HCT116 (cell line): ENCODE measurements at places on chromosomes 5 and 9. TPM values are rescaled to one million over a fixed set of nuclear protein-coding genes. Genes with fewer than 3 reads are reported as not detected.

DNA sequence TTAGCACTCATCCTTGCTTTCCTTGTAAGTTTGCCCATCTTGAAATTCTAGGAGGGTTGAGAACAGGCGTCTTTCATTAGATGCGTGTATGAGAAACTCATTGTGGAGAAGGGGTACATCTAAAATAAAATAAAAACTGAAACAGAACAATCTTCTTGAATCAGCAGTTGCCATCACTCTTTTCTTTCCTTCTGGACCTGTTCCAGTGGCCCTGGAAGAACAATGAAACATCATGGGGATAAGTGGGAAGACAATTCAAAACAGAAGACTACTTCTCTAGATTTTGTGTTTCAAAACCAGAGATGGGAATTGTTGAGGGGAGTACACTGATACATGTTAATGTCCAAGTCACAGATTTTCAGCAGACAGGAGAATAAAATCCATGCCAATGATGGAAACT is 59.9 kb downstream of the SLC1A3 start:
- DNase-seq: no peak

DNA sequence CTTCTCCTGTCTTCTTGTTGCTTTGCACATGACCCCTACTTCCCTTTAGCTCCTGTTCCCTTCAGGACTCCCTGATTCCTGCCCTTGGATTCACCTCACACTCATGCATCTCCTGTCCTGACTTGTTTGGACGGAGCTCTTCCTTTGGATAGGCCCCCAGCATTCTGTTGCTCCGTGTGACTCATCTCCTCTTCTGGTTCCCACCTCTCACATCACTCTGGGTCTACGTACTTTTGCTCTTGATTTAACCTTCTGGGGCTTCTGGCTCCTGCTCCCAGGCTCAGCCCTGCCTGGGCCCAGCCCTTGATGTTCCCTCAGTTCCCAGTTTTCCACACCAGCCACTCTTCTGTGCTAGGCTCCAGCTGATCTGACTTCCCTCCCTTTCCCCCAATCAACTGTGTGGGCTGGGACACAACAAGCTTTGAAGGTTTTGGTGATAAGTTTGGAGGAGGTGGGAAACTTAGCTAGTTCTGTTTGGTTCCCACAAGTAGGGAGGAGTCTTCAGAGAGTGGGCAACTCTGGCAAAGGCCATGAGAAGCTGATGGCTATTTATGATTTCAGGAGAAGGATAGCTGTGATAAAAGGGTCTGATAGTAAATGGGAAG is 331.5 kb downstream of the ARHGEF28 start:
- DNase-seq: no peak

- no peak for DNase-seq
Observed at GRCh38 chr5:150079909-150080461, 6.4 kb downstream of the CSF1R start.

DNA sequence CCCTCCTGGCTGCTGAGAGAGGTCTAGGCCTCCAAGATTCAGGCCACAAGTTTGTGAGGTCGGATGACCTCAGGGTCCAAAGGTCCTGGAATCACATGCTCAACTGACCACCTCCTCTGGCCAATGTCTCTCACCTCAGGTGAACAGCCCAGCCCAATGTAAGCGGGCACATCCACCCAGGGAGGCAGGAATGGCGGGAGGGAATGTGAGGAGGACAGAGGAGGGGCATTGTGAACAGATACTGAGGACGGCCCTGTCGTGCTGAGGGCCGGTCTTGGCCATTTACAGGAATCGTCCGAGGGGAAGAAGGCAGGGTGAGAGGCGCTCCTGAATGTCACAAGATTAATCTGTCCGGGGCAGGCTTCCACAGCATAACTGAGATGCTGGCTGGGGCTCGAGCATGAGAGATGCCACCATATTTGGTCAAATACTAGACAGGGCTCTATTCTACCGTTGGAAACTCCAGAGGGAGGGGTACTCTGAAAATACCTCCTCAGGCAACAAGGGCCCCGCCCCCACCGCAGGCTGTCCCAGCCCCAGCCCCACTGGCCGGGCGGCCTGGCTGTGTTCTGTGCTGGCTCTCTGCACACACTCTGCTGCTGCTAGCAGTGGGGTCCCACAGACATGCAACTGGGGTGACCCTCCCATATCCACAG is 1.5 kb upstream of the IL17B start:
- no peak for DNase-seq

The ADRA1B gene
- not detected for total RNA-seq

The PITX1 gene
- 31.0 TPM for total RNA-seq

The MAMDC2 gene
- 1.2 TPM for total RNA-seq

The FOXD4 gene
- total RNA-seq: 2.8 TPM

The LMX1B gene
- 11.3 TPM for total RNA-seq
